ENCODE measurements at places on chromosomes 7 and 10.

DNA sequence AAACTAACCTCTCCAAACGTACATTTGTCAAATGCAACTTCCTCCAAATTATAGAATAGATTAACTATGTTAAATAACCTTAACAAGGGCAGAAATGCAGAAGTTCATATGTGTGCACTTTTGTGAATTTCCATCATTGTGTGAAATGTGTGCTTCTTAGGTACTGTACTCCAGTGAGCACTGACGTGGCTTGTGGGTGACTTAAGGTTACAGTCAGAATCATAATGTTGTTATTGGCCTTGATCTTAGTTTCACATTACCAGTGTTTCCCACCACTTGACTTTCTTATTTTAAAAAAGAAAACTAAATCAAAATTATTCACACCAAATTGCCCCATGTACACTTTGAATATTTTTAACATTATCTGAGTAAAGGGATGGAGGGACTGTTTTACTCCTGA, 155.1 kb upstream of the FZD8 start:
- no peak for DNase-seq

DNA sequence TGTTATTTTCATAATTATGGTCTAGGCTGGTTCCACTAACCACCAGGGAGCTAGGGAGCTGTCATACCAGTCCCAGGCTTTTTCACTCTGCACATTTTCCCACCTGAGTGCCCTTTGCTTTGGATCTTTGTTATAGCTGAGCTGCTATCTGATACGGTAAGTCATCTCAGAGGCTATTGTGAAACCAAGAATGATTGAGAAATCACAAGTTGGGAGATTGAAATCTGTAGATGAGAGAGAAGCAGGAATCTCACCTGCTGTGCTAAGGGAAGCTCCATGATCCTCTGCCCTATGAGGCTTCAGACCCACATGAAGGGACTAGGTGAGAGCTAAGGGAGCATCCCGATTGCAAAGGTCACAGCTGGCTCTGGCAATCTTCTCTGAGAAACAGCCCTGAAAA, 307.8 kb downstream of the REEP3 start:
- no peak for DNase-seq

GRCh38 chr7:117284692-117285091, 38.2 kb downstream of the WNT2 start:
- no peak for DNase-seq

DNA sequence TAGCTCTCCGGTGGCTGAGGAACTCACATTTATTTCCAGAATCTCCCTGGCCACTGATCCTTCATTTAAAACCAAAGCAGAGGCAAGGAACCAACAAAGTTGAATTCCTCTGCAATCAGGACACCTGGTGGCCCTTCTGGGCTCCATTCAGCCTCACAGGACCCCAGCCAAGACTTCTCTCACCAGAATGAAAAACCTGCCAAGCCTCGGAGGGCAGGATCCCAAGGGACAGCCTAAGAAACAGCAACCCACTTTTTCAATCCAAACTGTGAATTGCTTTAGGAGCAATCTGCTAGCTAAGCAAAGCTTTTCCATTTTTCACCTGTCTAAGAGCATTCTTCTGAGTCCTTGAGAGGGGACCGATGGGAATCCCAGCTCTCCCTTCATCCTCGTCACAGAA, 34.6 kb downstream of the OAT start:
- DNase-seq: no peak

DNA sequence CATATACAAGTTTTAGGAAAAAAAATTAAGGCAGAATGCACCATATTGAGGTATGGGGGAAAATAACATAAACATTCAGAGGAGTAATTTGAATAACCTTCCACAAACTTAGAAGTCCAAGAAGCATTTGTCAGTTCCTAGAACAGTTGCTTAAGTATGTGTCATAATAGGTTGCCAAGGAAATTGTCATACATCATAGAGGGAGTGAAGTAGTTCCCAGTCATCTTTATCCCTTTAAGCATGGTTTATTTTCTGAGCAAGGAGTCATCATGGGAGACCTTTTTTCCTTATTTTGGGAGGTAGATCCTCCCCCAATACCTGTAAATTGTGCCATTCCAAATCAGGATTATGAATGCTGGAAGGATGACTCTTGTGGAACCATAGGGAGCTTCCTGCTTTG, at the start of gene SSMEM1:
Gene SSMEM1, plus strand, starts transcription at position 219 of the 400 bp plus-strand sequence. Its CDS starts 51 bp downstream, at position 270.
- no peak for DNase-seq

DNA sequence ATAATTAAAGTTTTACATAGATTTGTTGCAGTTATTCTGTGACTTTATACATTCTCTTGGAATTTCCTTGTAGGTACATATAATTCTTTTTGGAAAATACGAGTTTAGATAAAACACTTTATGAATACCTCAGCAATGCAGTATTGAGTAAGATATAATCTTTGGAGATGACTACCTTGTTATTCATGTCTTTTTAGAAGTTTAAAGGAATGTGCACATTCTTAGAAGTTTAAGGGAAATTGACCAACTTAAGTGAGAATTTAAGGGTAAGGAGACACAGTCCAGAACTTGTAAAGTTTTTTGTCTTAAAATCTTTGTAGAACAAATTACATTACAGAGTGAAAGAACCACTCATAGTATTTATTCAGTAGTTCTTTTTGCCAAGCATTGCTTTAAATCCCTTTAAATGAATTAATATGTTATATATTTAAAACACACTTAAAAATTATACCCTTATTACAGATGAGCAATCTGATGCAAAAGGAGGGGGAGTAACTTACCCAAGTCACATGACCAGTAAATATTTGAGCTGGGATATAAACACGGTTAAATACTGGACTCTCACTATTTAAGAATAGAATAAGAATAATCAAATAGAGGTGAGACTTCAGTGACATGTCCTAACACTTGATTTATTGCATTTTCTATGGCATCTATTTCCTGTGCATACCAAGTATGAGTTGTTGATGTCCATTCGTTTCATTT, 139.5 kb upstream of the FERD3L start:
- DNase-seq: no peak

- DNase-seq: no peak
Observed at GRCh38 chr7:33666531-33666930, 238.8 kb upstream of the BMPER start.

- no peak for DNase-seq
Observed at GRCh38 chr7:101589052-101589451, 40.0 kb downstream of the MYL10 start.

GRCh38 chr10:132264966-132265889, 42.5 kb downstream of the STK32C start:
- DNase-seq: peak; percentile 23

GRCh38 chr7:100570954-100571828, 2.5 kb downstream of the SAP25 start:
- no peak for DNase-seq

GRCh38 chr7:103894656-103895596, 94.5 kb downstream of the RELN start:
- DNase-seq: no peak

GRCh38 chr10:48965460-48965859, 25.8 kb upstream of the LRRC18 start:
- DNase-seq: no peak

DNA sequence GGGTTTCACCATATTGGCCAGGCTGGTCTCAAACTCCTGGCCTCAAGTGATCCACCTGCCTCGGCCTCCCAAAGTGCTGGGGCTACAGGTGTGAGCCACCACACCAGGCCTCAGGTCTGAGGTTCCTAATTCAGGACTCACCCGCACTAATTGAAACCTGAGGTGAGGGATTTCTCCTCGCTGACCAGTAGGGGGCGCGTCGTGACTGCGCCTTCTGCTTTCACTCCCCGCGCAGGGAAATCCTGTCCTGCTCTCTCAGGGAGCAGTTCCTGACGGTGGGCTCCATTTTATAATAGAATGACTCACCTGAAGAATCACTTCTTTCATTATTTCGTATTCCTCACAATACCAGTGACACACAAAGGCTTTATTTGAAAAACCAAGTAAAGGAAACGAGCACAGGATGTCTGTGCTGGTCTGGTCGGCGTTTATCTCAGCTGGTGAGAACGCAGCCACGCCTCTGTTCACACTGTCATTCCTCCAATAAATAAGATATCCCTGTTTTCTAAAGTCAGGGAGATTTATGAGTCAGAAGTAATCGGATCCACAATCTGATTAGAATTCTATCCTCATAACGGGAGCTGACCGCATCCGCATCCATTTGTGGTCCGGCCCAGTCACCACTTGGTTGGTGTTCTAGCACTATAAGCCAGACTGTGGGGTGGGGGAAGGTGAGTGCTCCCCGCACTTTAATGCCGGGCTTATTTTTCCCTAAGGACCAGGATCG, 35.4 kb downstream of the BAG3 start:
- DNase-seq: peak; percentile 43

- DNase-seq: no peak
Observed at GRCh38 chr10:103783681-103784080, 71.7 kb downstream of the SH3PXD2A start.

GRCh38 chr7:47039904-47040303, 542.0 kb downstream of the TNS3 start:
- no peak for DNase-seq

GRCh38 chr7:4070214-4070613, 611.9 kb upstream of the FOXK1 start:
- DNase-seq: no peak

GRCh38 chr10:7901256-7901655, 83.0 kb downstream of the TAF3 start:
- no peak for DNase-seq

DNA sequence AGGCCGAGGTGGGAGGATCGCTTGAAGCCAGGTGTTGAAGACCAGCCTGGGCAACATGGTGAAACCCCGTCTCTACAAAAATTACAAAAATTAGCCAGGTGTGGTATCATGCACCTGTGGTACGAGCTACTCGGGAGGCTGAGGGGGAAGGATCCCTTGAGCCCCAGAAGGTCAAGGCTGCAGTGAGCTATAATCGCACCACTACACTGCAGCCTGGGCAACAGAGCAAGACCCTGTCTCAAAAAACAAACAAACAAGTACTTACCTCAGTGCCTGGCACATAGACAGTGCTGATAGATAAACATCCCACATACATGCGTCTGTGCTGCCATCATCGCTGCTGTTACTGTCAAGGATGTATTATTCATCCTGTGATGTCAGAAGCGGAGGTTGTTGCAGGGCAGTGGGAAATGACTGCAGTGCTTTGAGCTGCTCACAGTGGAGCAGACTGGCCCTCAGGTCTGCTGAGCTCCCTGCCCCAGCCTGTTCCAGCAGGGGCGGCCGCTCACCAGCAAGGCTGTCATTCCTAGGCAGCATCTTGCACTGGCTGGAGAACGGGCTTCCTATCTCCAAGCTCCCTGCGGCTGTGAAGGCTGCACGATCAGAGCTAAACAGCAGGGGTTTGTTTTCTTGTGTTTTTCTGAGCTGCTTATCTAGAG, 18.6 kb downstream of the FOXK1 start:
- no peak for DNase-seq

DNA sequence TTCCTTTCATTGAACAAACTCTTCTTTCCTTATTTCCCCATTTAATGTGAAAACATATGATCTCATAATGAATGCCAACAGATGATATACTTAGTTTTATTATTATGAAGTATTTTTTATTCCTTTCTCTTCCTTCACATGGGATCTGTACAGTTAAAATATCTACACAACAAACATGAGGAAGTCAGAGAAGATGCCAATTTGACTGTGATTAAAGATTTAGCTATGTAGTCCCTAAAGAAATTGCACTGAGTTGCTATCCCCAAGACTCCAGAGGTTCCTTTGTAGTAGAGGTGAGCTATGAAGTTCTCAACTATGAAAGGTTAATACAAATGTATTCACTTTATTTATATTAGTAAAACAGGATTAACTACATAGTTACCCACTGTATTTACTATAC, 60.6 kb upstream of the LRRN3 start:
- DNase-seq: no peak

GRCh38 chr10:112721080-112721698, 228.9 kb upstream of the TCF7L2 start:
- DNase-seq: no peak

- no peak for DNase-seq
Observed at GRCh38 chr7:78709658-78710057, 743.8 kb downstream of the MAGI2 start.

DNA sequence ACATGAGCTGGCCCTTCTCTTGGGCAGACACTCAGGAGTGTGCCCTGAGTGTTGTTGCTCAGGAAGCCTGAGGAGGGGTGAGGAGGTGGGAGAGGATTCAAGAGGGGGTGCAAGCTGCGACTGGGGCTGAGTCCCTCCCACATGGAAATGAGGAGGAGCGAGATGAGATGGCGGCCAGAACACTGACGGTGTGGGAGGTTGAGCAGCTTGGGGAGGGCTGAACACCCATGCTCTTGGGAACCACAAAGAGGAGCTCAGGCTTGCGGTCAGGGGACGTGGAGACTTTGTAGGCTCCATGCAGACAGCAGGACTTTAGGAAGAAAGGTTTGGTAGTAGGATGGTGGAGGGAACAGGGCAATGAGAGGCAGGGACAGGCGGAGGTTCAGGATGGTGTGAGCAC, 163.2 kb upstream of the SHH start:
- no peak for DNase-seq

DNA sequence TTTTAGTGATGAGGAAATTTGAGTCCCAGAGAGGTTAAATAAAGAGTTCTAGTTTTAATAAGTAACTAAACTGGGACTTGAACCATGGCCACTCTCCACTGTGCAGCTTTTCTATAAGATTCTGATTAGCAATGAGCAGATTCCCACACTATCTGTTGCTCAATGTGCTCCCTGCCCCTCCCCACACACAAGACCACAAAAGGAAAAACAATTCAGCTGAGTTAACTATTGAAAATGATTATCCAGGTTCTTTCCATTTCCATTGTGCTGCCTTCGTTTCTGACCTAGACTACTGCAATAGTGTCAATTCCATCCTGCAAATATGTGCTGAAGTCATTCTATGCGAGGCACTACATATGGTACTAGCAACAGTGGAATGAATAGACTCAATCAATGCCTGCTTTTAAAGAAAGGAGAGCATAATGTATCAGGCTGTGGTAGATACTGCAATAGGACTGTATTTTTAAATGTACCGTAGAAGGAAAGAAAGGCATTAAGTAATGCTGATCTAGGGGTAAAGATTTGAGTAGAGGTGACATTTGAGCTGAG, 97.0 kb downstream of the SEMA3C start:
- DNase-seq: no peak

DNA sequence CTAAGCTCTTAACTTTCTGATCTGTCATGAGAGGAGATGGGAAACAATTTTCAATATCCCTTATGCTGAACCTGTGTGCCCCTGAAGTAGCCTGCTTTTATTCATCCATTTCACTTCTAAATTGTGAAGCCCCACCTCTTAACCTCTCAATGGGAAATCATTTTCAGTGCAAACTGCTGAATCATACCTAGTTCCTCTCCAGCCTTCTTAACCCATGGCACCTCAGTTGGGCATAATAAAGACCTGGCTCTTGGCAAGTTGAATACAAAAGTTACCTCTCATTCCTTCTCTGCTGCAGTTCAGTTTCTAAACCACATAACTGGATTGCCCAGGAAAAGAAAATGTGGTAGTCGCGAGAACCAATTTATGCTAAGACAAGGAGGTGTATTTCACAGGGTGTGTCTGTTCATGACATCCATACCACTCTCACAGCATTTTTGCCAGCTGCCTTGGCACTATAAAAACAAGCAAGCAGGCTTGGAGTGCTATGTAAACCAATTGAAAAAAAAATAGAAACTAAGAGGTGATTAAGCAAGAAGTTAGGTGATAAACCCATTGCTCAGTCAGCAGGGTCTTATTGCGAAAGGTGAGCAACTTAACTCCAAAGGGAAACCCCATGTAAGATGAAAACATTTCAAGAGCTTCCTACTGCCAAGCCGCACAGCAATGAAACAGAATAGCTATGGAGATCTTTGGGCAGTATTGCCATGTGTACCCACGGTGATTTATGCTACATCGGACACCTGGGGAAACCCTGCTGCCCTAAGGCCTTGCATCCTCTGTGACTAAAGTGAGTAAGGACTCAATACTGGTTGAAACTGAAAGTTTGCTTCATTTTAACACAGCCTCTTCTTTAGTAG, 57.0 kb upstream of the DKK1 start:
- no peak for DNase-seq

- DNase-seq: no peak
Observed at GRCh38 chr10:82402906-82403401, 528.0 kb downstream of the NRG3 start.

Measured in NCI-H345 (cell line).